ENCODE measurements at places on chromosomes 2 and 18.

- no peak for DNase-seq
These were observed 150.2 kb upstream of the NFATC1 start for GRCh38 chr18:79245517-79246001.

DNA sequence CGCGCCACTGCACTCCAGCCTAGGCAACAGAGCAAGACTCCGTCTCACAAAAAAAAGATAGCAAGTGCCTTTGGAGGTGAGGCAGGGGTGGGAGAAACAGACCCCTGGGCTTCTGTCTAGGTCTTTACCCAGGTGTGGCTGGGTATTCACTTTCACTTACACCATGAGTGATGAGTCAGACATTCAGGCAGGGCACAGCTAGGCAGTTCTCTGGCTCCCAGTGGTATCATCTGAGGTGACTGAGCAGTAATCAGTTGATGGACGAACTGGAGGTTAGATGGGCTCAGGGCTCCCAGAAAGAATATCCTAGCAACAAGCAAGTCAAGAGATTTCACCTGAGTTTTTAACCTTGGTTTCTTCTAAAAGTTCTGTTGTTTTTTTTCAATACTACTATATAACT lies 107.0 kb upstream of the RAB6C start:
- DNase-seq = no peak

GRCh38 chr18:69982417-69982816 lies 34.7 kb upstream of the CD226 start:
- DNase-seq = no peak

- peak; percentile 82 for DNase-seq
These were observed 10.6 kb upstream of the MALL start for GRCh38 chr2:110126086-110126773.

GRCh38 chr18:48866856-48867255 lies 83.9 kb downstream of the SMAD7 start:
- no peak for DNase-seq

DNA sequence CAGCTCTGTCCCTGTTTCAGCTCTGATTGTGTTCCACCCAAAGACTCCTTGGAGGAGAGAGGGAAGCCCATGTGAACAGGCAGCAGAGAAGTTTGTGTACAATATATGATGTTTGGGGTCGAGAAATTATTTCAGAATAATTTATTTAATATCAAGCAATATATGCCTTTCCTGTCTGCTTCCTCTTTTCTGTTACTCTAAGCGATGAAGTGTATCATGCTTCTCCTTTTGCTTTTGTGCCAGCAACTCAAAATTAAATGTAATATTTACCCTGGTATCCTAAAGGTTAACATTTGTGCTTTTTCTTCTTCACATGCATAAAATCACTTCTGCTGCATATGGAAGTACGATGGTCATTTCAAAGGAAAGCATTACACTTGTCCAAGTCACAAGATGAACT lies 2.4 kb upstream of the NTSR2 start:
- no peak for DNase-seq

DNA sequence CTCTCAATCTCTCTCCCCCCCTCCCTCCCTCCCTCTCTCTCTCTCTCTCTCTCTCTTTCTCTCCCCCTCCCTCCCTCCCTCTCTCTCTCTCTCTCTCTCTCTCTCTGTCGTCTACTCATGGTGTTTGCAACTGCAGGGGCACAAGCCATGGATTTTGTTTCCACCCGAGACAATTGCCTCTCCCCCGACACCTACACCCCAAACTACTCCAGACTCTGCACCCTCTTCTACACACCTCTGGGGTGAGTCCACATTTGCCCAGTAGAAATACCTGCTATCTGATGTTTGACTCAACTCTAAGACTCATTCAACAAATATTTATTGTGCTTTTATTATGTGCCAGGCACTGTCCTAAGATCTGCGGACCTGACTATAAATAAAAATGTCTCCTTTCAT lies 93.7 kb downstream of the TMEM17 start:
- no peak for DNase-seq

DNA sequence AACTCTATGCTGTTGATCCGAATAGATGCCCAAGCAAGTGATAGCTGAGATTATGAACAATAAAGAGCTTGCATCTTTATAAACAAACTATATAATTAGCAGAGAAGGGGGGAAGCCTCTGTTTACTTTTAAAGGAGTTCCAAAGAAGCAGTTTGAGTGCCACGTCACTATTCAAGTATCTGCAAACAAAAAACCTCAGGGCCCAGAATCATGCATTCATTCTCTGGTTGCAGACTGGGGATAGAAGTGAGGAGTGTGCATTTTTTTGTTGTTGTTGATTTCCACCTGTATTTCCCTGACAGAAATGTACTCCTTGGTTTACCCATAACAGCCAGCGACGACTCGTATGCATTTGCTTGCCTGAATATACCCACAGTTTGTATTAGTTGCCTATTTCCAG lies 264.3 kb downstream of the PTGR3 start:
- no peak for DNase-seq

GRCh38 chr2:104733226-104733943 lies 120.5 kb upstream of the POU3F3 start:
- no peak for DNase-seq

DNA sequence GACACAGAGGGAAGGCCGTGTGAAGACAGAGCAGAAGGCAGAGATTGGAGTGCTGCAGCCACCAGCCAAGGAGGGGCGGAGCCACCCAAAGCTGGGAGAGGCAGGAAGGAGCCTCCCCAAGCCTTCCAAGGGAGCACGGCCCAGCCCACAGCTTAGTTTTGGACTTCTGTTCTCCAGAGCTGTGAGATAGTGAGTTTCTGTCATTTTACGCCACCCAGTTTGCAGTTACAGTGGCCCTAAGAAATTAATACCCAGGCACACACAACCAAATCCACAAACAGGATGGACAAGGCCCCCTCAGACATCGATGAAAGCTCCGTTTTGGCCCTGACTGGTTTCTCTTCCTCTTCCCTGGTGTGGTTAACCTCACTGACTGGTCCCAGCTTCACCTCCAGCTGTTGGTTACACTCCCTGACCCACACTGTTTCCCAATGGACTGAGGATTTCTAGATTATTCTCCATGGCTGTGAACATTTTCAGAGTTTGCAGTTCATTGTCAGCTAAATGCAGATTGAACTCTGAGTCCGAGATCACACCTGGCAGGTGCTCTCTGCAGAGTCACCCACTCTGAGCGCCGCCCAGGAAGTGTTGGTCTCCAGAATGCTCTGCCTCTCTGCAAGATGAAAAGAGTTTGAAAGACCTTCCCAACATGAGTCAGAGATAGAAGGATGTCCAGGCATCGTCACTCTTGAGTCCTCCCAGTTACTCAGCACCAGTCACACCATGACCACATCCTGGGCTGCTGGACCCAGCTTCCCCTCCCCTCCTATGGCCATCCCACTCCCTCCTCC lies 100.2 kb downstream of the TWIST2 start:
- DNase-seq = no peak

GRCh38 chr18:12239431-12239830 lies 14.7 kb upstream of the CIDEA start:
- DNase-seq = no peak

GRCh38 chr2:221465776-221466175 lies 106.3 kb downstream of the EPHA4 start:
- DNase-seq = no peak

- DNase-seq = no peak
These were observed 776.0 kb downstream of the DCC start for GRCh38 chr18:53115876-53116585.

GRCh38 chr2:98854682-98855081 lies 81.3 kb downstream of the CRACDL start:
- DNase-seq = no peak

DNA sequence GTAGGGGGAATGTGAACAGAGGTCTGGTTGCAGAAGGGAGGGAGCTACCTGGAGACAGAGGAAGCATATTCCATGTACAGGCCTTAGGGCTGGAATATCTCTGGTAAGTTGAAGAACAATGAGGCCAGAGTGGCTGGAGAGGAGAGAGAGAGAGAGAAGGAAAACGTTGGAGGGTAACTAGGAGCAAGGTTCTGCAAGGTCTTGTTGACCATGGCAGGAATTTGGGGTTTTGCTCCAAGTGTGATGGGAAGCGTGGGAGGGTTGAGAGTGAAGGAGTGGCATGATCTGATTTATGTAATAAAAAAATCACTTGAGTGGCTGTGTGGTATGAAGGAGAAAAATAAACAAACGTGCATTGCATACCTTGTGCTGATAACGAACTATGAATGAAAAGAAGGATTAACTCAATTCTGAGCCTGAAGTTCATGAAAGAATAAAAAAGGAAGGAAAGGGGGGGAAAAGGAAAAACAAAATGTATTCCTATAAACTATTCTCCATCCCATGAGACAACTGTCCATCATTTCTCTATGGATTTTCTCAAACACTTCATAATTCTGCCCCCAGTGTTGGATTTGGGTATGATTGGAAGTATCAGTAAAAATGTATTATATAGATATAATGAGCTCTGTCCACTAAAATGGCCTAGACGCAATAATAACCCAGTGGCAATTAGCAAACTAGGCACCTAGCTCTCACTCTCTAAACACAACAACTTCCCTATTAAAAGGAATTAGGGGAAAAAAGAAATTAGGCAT lies 59.7 kb upstream of the PMAIP1 start:
- DNase-seq = no peak

GRCh38 chr18:62585274-62586150 lies 62.7 kb downstream of the ZCCHC2 start:
- no peak for DNase-seq

DNA sequence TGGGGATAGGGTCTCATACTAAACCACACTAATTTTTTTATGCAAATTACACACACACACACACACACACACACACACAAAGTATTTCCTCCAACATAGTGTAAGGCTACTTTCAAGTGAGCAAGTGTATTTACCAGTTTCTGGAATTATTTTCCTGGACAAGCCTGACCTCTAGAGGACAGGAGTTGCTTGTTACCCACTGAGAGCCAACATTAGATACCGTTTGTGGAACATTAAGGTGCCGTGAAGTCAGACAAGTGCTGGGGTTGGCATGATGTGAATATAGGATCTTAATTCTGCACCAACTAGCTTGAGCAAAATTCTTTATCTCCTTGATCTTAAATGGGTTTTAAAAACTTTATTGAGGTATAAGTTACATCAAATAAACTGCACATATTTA lies 39.3 kb upstream of the SERPINB2 start:
- no peak for DNase-seq

GRCh38 chr2:23510471-23510870 lies 125.5 kb downstream of the KLHL29 start:
- DNase-seq = no peak

DNA sequence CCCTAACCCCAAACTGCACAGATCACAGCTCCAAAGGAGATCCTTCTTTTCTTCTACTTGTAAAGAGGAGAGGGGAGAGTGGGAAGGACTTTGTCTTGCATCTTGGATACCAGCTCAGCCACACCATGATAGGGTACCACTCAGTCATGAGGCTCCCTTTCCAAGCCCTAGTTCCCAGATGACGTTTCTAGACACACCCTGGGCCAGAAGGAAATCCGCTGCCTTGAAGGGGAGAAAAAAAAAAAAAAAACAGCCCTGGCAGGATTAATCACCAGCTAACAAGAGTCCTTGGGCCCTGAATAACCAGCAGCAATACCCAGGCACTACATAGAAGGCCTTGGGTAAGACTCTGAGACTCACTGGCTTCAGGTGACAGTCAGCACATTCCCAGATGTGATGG lies 36.9 kb downstream of the ST8SIA3 start:
- no peak for DNase-seq

All from NCI-H187 treated with DMSO at 0.1 percent for 48 hours (cell line).